ENCODE measurements at places on chromosomes 2 and 18. TPM values are rescaled to one million over a fixed set of nuclear protein-coding genes. Genes with fewer than 3 reads are reported as not detected.

DNA sequence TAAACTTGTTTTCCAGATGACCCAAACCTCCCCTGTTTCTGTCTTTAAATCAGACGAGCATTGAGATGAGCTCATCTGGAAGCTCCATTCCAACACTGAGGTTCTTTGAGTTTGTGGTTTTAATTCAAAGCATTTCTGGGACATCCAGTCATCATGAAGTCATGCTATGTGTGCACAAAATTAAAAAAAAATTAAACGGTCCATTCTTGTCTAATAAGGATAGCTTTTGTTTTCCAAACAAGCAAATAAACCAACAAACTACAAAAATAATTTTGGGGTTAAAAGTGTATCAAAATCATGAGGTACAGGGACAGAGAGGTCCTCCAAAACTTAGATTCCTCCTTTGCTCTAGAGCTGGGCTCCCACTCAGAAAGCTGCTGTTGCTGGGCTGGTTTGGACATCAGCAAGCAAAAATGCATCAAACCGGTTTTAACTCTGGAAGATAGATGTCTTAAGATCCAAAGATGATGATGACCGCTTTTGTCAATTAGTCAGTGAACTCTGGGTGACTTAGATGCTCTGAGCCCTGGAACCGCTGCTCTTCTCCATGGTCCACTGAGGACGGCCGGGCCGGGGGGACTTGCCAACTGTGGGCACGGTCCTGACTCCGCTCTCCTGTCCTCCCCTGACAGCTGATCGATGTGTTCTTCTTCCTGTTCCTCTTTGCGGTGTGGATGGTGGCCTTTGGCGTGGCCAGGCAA lies 65.4 kb downstream of the TRPM8 start:
- H3K4me1 ChIP-seq = peaks cover 22% of the 10 kb centered on the region
- H3K27ac ChIP-seq = no peak overlapping the region
- no peaks in the 10 kb centered on the region for H3K36me3 ChIP-seq
- no peak for DNase-seq

- DNase-seq = no peak
- peaks cover 5% of the 10 kb centered on the region for H3K4me1 ChIP-seq
- peaks cover 17% of the 10 kb centered on the region for H3K27me3 ChIP-seq
- H3K27ac ChIP-seq = no peak overlapping the region
- H3K4me3 ChIP-seq = no peak overlapping the region
- H3K36me3 ChIP-seq = peaks cover under 1% of the 10 kb centered on the region
These were observed 168.7 kb downstream of the DDX1 start for GRCh38 chr2:15760232-15760910.

- peak overlapping the region; percentile 32 for H3K27ac ChIP-seq
- peaks cover 7% of the 10 kb centered on the region for H3K4me1 ChIP-seq
- peaks cover 4% of the 10 kb centered on the region for H3K36me3 ChIP-seq
- H3K4me3 ChIP-seq = no peak overlapping the region
These were observed 87.4 kb downstream of the EML4 start for GRCh38 chr2:42256505-42256904.

DNA sequence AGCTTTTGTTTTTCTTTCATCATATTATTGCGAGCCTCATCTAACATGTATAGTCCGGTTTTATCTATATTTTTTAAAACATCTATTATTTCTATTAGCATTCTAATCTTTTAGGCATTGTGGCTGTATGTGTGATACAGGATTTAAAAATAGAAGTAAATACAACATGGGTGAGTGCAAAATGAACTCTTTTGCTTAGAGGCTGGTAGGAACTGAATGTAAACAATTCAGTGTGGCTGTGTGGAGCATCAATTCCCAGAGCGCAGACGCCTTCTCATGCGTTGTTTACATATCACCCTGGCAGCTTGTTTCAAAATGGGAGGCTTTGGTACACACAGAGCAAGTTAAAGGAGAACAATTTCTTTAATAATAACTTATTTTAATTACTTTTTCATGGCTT lies 836 bp downstream of the DTNA start:
- peak overlapping the region; percentile 97 for H3K27ac ChIP-seq
- H3K4me1 ChIP-seq = peaks cover 50% of the 10 kb centered on the region
- no peak for DNase-seq
- H3K27me3 ChIP-seq = no peaks in the 10 kb centered on the region

PTPN2 gene
- 22.2 TPM for total RNA-seq

SLC11A1 gene
- 0.10 TPM for total RNA-seq

All from chondrocyte (in vitro differentiated cells).